NCI-H524 treated with DMSO at 0.1 percent for 48 hours (cell line): ENCODE measurements at places on chromosomes 12 and 14.

- no peak for DNase-seq
Measured at GRCh38 chr12:124919521-124920352, 5.3 kb upstream of the UBC start.

DNA sequence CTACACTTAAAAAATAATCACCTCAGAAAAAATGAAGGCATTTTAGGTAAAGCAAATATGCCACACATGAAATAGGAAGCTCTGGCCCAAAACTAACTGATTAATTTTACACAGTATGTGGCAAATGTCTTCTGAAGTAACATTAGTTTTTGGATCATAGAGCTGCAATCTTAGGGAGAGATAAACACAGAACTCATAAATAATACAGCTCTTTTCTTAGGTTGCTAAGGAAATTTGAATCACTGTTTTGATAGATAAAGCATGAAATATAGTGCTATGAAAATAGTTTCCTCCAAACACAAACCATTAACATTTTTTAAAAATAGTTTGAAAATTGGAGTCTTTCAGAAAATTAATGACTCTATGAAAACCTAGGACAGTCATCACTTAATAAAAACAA is 15.0 kb downstream of the RASSF9 start:
- DNase-seq = no peak

GRCh38 chr12:66717036-66717673 is 38.3 kb upstream of the GRIP1 start:
- no peak for DNase-seq

GRCh38 chr12:4282103-4282891 is 8.7 kb downstream of the CCND2 start:
- DNase-seq = no peak

DNA sequence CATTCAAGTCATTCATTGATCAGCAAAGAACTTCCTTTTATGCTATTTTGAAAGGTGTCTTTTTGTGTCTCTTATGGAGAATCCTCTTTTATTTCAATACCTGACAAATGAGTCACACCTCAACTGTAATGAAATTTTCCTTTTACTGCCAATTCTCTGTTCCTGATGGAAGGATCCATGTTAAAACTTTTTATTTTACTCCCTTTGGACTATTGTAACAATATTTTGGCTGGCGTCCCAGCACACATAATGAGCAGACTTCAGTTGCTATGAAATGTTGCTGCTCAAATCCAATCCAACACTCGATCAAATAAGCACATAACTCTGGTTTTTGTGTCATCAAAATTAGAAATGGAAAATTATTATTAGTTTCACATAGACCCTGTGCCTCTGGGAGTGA is 21.9 kb upstream of the SLC15A5 start:
- no peak for DNase-seq

GRCh38 chr12:117058442-117059072 is 40.7 kb downstream of the TESC start:
- DNase-seq = no peak

- DNase-seq = no peak
Measured at GRCh38 chr12:32039347-32039746, 67.3 kb upstream of the BICD1 start.

DNA sequence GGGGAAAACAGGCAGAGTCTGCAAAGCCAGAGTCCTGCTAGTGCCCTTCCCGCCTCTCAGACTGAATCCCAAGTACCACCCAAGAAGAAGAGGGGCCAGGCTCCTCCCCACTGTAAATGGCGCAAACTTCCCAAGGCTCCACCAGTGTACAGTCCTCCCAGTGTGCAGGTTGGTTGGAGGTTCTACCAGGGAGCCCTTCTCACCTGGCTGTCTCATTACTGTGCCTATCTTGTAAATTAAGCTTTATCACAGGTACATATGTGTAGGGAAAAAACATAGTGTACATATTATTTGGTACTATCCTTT is 189.7 kb downstream of the FSCB start:
- no peak for DNase-seq

- no peak for DNase-seq
Measured at GRCh38 chr14:104281768-104282301, 143.4 kb downstream of the KIF26A start.

DNA sequence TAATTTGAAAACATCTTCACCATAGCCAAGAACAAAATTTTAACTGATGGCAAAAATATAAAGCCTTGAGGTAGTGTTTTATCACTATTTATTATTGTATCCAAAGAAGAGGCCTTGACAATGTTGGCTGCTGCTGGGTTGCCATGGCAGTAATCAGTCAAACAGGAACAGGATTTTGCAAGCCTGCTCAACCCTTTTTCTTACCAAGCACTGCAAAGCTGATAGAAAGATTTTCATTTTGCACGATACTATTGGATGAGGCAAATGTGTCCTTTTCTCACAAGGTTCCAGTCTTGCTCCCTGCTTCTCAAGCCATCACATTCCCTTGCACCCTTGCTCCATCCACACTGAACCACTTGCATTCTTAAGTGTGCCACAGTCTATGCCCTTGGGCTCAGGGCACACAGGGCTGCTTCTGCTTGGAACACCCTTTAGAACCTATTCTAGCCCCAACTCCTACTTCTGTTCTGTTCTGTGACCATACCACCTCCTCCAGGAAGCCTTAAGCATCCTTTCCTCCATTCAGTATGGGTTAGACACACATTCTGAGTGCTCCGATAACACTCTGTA is 76.5 kb upstream of the AMIGO2 start:
- DNase-seq = no peak

GRCh38 chr12:95516757-95517156 is 34.5 kb downstream of the USP44 start:
- DNase-seq = no peak

DNA sequence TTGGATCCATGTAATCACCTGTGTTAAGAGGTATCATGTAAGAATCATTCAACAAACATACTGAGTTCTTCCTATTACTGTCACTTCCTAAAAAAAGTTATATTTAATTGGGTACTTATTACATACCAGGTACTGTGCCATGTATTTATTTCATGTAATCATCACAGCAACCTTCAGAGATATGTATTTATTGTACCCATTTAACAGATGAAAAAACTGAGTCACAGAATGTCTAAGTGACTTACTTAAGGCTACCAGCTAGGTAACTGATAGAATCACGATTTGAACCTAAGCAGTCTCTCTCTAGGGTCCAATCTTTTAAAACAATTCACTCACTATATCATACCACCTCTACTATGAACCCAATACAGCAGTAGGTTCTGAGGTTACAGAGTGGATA is 2.0 kb downstream of the PSME2 start:
- DNase-seq = no peak

DNA sequence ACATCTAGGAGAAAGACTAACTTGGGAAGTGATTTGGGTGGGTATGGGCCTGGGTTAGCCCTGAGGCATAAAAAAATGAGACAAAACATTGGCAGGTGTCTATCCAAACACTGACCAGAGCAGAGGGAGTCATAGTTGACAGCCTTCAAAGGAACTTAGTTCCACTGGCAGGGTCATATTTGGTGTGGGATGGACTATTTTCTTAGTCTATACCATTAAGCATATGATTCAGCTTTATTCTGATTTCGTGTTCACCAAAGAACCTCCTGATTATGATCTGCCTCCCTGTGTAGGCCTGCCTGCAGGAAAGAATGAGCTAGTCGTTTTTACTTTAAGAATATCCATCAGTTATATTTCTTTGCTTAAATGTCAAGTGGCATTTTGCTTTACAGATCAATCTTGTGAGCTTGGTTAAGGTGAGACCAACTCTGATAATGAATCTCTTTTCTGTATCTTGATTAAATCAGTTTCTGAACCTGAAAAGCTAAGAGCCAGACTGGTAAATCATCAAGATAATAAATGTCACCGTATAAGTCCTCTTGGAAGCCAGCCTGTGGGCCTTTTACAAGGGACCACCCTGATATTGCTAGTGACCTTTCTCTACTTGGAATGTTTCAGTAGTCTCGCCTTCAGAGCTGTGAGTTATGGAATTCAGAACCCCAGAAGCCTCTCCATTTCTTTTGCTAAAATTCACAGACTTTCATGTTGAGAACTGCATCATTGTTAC is 182.9 kb downstream of the MON2 start:
- DNase-seq = no peak

DNA sequence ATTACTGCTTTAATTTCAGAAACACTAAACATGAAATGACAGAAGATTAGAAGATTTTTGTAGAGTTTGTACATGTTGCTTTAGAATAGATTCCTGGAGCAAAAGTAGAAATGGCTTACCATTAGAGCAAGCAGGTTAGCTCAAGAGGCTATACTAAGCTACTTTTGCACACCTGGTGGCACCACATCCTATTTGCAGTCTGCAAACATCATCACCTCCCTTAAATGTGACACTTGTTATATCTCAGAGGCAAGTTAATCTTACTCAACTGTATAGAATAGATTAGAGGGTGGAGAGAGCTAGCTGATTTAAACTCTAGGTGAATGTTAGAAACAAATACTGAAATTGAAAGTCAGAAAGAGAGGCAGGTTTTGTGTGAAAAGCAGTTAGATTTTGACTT is 30.7 kb upstream of the OR4E1 start:
- no peak for DNase-seq

- no peak for DNase-seq
Measured at GRCh38 chr12:49568442-49569162, 660 bp upstream of the MCRS1 start.
